ENCODE measurements at places on chromosomes 3 and 15. TPM values are rescaled to one million over a fixed set of nuclear protein-coding genes. Genes with fewer than 3 reads are reported as not detected.

DNA sequence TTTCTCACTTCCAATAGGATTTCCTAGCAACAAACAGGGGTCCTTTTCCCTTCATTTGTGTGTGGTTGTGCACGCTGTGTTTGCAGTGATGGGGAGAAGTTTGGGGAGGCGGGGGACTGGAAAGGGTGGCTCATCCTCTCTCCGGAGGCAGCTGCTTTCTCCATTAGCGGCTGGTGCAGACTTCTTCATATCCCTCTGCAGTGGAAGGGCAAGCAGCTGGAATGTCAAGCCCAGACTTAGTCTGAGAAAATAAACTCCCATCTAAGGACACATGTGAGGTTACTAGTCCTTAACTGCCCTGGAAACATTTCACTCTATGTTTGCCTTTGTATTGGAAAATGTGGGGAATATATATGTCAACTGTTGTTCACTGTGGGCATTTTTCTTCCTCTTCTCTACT, 467.0 kb upstream of the RASGRP1 start:
- DNase-seq: no peak

GP9 gene
- total RNA-seq: not detected

- no peak for DNase-seq
These were observed 7.5 kb upstream of the ST6GAL1 start for GRCh38 chr3:186922790-186923189.

DNA sequence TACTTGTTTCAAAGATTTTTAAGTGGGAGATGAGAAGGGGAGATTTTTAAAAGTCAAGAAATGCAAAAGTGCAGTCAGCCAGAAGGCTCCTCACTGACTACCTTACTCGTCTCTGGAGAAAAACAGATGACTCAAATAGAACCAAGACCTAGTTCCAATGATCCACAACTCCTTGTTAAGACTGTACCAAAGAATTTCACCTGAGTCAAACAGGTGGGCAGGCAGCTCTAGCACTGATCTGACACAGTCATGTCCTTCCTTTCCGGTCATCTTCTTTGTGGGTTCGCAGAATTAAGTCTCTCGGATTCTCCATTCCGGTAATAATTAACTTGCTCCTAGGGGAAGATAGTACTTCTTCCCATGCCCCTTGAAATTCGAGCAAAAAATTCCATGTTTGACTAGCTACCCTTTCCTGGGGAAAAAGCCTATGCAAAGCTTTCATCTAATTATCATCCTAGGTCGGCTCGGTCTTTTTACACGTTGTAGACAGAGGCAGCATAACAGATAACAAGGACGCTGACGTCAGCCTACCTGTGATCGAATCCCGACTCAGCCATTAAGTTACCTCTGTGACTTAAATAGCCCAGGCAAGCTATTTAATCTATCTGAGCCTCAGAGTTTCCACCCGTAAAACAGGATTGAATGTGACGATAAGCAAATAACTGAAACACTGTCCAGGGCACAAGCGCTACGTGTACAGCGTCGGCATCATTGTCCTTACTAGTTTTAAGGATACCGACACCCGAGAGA, 758 bp downstream of the SELENOK start:
- peak; percentile 47 for DNase-seq

GRCh38 chr3:117626577-117626976, 917.0 kb downstream of the TUSC7 start:
- DNase-seq: no peak

DNA sequence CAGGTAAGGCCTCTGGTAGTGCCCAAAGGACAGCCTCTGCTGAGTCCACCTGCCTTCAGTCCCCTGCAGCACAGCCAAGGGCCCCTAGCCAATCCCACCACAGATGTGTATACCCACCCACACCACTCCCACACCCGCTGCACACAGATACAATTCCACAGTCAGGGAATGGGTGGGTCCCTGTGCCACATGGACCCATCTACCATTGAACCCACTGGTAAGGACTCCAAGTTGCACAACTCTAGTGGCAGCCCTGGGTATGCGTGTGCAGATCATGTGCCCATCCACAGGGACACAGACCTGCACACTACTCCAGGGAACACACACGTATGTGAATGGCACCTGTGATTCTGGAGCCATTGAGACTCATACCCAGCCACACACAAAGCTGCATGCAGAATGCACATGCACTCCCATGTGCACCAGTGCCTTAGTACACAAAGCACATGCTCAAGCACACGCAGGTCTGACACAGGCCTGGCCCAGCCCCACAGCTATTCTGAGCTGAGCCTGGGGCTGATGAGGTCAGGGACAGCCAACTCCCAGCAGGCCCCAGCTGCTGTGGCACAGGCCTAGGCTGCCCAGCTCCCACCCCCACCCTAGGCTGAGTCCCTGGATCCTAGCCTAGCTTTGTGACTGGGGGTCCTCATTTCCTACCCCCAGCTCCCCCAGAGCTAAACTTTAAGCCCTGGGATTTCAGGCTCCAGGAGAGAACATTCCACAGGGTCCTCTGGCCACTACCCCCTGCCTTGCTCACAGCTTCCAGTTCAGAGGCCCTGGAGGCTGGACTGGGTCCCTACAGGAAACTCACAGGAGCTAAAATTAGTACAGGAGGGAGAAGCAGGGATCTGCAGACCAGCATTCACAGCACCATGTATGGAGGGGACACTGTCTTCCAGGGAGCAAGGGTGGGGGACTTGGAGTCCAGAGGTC, 2.7 kb upstream of the ALS2CL start:
- DNase-seq: peak; percentile 24

RAP2B gene
- total RNA-seq: 49.5 TPM
